ENCODE measurements at places on chromosomes 16 and 17.

GRCh38 chr17:31254654-31255053 lies 42.4 kb downstream of the OMG start:
- no peak for DNase-seq

DNA sequence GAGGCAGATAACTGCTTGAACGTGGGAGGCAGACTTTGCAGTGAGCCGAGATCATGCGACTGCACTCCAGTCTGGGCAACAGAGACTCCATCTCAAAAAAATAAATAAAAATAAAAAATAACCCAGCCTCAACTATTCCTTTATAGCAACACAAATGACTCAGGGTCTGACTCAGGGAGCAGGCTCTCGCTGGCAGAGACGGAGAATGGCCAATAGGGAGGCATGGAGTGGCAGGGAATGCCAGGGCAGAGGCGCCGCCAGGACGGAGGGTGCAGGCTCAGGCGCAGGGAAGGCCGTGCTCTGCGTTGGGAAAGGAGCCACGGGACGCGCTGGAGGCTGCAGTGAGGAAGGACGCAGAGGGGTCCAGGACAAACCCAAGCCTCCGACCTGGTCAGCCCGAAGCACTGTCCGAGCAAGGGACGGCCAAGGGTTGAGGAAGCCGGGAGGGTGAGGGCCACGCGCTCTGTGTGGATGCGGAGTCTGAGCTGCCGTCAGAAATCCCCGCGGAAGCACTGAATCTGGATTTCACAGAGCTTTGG lies 40.3 kb downstream of the PKD1 start:
- no peak for DNase-seq

GRCh38 chr16:31149332-31149731 lies 534 bp downstream of the PRSS36 start:
- DNase-seq, result no peak

- no peak for DNase-seq
These were observed 3.2 kb downstream of the UTS2R start for GRCh38 chr17:82374626-82375331.

DNA sequence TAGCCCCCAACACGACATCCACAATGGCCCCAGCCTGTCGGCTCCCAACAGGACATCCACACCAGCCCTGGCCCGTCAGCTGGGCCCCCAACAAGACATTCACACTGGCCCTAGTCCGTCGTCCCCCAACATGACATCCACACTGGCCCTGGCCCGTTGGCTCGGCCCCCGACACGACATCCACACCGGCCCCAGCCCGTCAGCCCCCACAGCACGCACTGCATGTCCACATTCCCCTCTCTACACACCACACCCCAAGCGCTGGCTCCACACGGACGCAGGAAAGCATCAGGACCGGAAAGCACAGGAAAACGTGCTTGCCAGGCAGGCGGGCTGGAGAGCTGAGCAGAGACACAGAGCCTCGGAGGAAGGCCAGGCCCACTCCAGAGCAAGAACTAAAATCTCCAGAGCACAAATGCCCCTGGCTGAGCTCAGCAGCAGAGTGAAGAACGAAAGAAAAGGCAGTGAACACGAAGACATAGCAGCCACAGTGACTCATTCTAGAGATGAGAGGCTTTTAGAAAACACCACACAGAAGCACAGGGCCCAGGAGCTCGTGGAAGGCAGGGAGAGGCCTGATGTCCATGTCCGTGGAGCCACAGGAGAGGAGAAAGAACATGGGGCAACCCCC lies 50.6 kb downstream of the LMF1 start:
- DNase-seq, result no peak

Data from brain pericyte (primary cell).